Activated T-cell treated with anti-CD3 and anti-CD28 coated beads, Interleukin-2, amount 50 U/mL, for 4 hours (primary cell): ENCODE measurements at places on chromosomes 7 and 10. TPM values are rescaled to one million over a fixed set of nuclear protein-coding genes. Genes with fewer than 3 reads are reported as not detected.

DNA sequence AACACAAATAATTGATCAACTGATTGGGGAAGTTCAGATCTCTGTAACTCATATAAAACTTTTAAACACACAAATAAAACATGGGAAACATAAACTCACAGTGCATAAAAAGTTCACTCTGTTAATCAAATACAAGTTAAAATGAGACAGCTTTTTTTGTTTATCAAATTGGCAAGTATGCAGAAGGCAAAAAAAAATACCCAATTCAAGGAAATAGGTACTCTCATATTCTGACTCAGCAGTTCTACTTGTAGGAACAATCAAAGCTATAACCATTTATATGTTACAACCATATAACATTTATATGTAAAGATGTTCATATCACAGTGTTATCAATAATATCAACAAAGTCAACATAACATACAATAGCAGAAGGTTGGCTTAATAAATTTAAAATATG, 102.0 kb downstream of the CNOT4 start:
- DNase-seq = no peak

GRCh38 chr10:60031664-60032063, 125.3 kb upstream of the CCDC6 start:
- DNase-seq = no peak

DNA sequence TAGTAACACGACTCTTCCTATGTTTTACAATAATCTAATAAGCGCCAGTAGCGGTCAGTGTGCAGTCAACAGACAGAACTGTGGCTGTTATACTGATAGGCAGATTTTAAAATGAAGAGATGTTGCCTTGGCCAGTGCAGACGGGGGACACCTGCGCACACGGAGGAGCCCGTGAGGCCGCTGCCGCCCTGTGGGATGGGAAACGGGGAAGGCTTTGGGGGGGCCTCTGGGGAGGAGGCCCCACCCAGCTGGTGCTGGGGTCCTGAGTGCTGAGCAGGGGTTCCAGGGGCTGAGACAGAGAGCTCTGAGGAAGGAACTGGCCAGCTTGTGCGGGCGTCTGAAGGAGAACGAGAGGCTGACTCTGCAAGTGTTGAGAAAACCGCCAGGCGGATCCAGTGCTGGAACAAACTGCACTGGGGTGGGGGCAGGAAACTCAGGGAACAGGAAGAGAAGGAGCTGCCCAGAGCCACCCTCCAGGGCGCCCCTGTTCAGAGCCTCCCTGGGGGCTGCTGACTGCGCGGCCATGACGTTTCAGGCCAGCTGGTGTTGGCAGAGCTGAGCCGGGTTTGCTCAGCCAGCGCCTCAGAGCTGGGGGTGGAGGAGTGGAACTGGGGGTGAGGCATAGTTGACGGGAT, 426.4 kb downstream of the TCERG1L start:
- no peak for DNase-seq

DNA sequence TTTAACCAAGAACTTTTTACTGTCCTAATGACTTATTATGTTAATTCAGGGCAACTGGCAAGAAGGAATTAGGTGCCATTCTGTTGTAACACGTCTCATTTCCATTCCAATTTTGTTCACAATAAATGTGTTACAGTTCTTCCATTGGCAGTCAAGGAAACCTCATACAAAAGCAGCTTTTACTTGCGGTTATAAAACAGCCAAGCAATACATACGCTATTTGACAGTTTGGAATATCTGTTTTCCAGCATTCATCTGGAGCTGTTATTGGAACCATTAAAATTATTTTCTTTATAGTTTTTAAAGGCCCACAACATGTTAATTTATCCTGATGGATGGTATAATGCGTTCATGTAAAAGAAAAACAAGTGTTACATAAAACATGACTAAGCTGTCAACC, 33.3 kb downstream of the MTERF1 start:
- DNase-seq = no peak

- DNase-seq = no peak
Observed at GRCh38 chr7:37660614-37661013, 23.0 kb upstream of the GPR141 start.

GRCh38 chr7:20798081-20798693, 11.5 kb upstream of the SP8 start:
- no peak for DNase-seq

ASZ1 gene
- not detected for total RNA-seq

SPDYE11 gene
- not detected for total RNA-seq
